Stimulated activated CD8-positive, alpha-beta memory T cell treated with anti-CD3 and anti-CD28 coated beads, Interleukin-7, amount 100 ng/mL, for 24 hours (primary cell): ENCODE measurements at places on chromosomes 1 and 21.

- DNase-seq: no peak
Measured at GRCh38 chr1:26168410-26169197, at the start of gene C1orf232. Gene C1orf232 (minus strand): TSS chr1:26168963. CDS start chr1:26168499, 464 bp downstream.

DNA sequence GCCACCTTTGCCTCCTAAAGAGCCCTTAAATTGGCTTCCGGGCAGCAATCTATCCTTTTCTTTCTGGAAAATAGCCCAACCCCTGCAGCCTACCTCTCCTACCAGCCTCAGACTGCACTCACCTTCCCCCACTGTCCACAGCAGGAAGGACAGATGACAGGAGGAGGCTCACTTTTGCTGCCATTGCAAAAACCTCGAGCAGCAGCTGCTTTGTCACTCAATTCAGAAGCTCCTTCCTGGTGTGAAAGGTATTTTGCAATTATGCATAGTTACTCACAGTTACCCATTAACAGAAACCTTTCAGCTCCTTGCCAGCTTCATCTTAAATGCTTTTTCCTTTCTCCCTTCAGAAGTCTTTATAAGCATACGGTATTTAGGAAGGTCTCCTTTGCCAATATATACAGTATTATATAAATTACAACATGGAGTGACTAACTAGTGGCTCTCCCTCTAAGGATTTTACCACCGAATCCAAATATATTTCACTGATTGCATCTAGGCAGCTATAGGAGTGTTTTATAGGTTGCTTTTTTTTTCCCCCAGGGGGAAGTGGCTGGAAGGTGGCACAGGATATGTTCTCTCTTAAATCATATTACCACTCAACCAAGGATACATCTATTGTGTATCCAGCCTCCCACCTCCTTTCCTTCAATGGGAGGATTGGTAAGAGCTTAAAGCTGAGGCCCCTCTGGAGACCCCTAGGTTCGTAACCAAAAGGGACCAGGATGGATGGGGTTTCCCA, 142.1 kb upstream of the IPO9 start:
- no peak for DNase-seq

- DNase-seq: no peak
Measured at GRCh38 chr1:66685670-66686069, 66.6 kb upstream of the DYNLT5 start.

- DNase-seq: no peak
Measured at GRCh38 chr1:200392625-200393185, 17.1 kb downstream of the ZNF281 start.

- no peak for DNase-seq
Measured at GRCh38 chr1:181140398-181140797, 51.9 kb downstream of the IER5 start.

GRCh38 chr1:54742282-54742681, 22.0 kb downstream of the PARS2 start:
- DNase-seq: no peak

GRCh38 chr1:183914276-183914675, 109.4 kb downstream of the RGL1 start:
- DNase-seq: no peak
